ENCODE measurements at places on chromosomes 6 and 20. TPM values are rescaled to one million over a fixed set of nuclear protein-coding genes. Genes with fewer than 3 reads are reported as not detected.

DNA sequence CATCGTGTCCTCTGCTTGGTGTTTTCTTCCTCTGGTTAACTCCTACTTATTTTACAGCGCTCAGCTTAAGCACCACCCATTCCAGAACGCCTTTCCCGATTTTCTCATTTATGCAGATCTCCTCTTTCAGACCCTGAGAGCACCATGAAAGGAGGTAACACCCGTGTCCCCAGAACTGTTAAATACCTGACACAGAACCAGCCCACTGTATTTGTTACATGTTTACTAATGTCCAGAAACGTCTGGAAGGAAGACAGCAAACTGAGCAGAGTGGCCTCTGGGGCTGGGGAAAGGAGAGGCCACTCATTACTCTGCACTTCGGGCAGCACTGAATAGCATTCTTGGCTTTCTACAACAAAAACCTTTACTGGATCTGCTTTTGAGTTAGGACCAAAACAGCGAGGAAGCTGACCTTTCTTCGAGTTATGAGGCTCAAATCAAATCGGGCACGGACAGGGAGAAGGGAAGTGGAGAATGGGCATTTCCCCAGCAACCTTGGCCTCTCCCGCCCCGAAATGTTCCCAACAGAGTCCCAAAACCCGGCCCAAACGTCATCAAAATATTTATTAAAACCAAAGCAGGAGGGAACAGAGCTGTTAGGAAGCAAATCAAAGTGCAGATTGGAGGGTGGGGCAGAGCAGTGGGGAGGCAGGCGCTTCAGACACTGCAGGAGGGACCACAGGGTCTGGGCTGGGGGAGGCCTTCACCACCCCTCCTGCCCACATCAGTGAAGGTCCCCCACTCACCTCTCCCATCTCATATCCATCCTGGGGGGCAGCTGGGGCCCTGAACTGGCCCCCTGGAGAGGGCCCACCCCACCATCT is 1.1 kb upstream of the NECAB3 start:
- no peak for DNase-seq

DNA sequence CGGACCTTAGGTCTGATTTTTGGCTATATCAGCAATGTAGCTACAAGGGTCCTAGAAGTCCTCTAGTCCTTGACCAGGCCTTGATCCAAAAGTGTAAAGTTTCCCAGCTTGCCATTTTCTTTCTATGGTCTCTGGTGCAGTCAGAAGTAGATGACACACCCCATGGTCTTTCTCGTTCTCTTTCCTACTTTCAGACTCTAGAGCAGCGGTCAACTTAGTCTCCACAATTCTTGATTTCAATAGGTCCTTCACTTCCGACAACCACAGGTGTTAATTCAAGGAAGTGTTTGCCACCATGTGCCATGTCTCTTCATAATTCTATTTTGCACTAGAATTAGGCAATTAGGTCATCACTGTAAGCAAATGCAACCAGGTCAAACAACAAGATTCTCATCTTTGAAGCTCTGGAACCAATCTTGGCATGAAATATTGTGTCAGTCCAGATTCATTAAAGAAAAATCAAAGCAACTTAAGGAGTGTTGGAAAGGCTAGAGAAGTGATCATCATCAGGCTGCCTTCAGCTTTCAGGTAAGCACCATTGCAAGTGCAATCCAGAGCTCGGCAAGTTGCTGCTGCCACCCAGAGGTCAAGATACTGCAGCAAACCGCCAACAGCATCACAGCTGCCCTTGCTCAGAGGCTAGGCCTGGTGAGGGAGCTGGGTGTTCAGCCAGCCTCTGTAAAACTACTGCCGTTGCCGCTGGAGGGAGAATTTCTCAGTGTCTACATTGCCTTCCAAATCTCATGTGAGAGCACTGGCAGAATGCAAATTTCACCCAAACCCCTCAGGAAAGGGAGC is 5.6 kb upstream of the SYNE1 start:
- DNase-seq: no peak

GRCh38 chr6:8110725-8111124 is 8.4 kb upstream of the EEF1E1 start:
- no peak for DNase-seq

GRCh38 chr20:51420111-51420510 is 122.4 kb downstream of the NFATC2 start:
- DNase-seq: peak; percentile 23

GRCh38 chr6:25586927-25587326 is 65.1 kb upstream of the SCGN start:
- no peak for DNase-seq

- no peak for DNase-seq
Observed at GRCh38 chr6:6843057-6843627, 254.6 kb downstream of the LY86 start.

GRCh38 chr6:105402939-105403935 is at the start of gene PREP:
PREP (minus strand) TSS chr6:105403082; CDS start chr6:105402891, 191 bp downstream.
- no peak for DNase-seq

- DNase-seq: no peak
Observed at GRCh38 chr20:47320990-47321805, 35.3 kb downstream of the ZMYND8 start.

Gene SMIM26
- total RNA-seq: 178 TPM
